ENCODE measurements at places on chromosomes 1 and 21.

- DNase-seq, result no peak
Measured at GRCh38 chr1:9402256-9402616, 109.5 kb downstream of the SPSB1 start.

DNA sequence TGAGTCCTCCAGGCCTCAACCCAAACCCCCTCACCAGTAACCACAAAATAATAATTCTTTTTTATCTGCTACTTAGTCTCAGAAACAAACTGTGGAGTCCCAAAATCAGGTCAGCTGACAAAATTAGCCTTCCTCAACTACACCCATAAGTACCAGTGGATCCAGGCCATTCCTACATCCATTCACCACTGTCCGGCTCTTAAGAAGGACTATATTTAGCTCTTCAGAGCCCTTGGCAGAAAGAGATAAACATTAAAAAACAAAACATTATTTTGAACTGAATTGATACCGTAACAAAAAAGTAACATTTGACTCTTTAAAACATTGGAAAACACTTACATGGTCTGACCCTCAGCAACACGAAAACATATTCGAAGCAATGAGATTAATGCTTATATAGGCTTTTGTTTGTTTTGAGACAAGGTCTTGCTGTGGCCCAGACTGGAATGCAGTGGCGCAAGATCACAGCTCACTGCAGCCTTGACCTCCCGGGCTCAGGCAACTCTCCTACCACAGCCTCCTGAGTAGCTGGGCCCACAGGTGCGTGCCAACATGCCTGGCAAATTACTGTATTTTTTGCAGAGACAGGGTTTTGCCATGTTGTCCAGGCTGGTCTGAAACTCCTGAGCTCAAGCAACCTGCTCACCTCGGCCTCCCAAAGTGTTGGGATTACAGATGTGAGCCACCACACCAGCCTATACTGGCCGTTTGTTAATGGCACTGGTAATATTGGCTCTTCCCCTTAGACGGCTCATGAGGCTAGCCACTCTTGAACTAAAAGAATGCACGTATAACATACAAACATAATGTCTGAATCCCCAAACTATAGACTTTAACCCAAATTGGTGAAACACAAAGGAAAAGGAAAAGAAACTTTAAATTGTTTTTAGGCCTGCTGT, 330.7 kb downstream of the SMYD3 start:
- DNase-seq, result peak; percentile 65

- DNase-seq, result no peak
Measured at GRCh38 chr1:108010581-108010980, 45.6 kb upstream of the VAV3 start.

DNA sequence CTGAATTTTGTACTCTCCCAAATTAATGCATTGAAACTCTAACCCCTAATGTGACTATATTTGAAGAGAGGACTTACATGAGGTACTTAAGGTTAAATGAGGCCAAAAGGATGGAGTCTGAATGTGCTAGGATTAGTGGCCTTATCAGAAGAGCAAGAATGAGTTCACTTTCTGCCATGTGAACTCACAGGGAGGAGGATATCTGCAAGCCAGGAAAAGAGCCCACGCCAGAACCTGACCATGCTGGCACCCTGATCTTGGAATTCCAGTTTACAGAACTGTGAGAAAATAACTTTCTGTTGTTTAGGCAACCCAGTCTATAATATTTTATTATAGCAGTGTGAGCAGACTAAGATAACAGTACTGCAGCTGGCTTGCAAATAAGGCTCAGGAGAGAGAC, 12.2 kb upstream of the FASLG start:
- DNase-seq, result no peak

DNA sequence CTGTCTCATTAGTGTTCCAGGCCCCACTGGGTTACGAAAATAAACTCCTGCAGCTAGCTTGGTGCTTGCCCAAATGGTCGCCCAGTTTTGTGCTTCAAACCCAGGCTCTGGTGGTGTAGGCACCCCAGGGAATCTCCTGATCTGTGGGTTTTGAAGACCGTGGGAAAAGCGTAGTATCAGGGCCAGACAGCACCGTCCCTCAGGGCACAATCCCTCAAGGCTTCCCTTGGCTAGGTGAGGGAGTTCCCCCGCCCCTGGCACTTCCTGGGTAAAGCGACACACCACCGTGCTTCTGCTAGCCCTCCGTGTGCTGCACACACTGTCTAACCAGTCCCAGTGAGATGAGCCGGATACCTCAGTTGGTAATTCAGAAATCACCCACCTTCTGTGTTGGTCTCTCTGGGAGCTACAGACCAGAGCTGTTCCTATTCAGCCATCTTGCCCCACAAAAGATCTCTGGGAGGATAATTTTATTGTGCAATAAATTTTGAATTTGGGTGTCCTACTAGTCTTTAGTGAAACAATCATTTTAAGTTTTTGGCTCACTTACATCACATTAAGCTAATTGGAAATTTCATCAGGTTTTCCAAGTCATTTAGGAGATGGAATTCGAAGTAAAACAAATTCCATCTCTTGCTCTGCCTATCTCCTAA, 9.4 kb upstream of the SLC25A24 start:
- DNase-seq, result peak; percentile 58

DNA sequence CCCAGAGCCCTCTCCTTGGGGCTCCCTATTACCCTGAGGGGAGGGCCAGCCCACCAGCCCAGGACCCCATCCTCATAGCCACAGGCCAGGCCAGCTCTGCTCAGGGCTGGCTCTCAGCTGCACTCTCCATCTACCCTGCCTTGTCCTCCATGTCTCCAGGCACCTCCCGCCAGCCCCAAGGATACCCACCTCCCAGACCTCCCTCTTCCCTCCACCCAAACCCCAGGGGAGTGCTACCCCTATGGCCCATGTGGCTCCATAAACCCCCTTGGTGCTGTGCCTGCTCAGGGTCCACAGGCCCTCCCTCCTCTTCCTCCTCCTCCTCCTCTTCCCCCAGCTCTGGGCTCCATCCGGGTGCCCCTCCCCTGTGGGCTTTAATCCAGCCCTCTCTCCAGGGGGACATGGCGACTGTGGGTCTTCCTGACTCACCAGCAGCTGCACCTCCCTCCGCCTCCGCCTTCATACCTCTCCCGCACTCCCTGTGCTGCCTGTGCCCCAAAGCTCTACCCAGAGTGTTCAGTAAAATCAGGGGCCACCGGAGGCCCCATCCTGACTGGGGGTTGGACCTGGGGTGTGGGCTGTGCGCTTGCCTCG, 9.1 kb downstream of the YBEY start:
- DNase-seq, result no peak

GRCh38 chr1:30356839-30357238, 366.5 kb downstream of the MATN1 start:
- no peak for DNase-seq

GRCh38 chr1:1294250-1294890, 13.4 kb downstream of the ACAP3 start:
- DNase-seq, result no peak

DNA sequence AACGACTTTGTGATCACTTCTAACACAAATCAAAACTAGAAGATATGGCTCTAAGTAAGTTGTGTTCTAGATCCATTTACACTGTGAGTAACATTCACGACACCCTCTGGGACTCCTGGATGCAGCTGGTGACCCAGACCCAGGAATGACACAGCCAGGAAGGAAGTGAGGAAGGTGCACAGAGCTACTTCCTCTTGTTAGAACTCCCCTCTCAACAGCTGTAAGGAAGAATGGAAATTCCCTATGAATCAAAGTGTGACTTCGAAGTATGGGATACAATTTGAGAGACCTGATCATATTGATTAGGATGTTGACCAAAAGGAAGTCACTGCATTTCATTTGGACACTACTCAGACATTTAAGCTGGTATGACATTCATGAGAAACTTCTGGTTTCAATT, 185.3 kb downstream of the NRIP1 start:
- DNase-seq, result no peak

- DNase-seq, result no peak
Measured at GRCh38 chr1:154931940-154932487, 4.5 kb downstream of the PMVK start.

DNA sequence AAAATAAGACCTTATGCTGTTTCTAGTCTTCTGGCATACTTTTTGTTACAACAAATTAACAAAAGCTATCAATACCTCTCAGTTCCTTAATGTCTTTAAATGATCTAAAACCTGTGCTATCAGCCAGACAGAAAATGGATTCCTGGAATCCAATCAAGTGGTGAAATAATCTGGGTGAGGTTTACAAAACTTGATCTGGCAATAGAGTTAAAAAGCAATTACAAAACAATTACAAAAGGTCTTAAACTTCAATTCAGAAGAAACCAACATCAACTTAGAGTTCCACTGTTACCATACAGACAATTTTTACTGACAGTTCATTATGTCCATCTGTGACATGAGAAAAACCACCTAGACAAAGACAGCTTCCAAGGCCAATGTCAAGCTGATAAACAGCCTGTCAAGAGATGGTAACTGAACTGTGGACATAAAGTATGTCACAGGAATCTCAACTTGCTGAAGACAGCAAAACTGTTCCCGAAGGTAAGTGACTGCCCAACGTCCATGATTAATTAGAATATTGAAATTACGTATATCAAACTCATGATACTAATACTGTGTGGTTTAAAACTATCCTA, 17.4 kb downstream of the ZZZ3 start:
- no peak for DNase-seq

- DNase-seq, result no peak
Measured at GRCh38 chr1:227323171-227323966, 5.1 kb upstream of the CDC42BPA start.

DNA sequence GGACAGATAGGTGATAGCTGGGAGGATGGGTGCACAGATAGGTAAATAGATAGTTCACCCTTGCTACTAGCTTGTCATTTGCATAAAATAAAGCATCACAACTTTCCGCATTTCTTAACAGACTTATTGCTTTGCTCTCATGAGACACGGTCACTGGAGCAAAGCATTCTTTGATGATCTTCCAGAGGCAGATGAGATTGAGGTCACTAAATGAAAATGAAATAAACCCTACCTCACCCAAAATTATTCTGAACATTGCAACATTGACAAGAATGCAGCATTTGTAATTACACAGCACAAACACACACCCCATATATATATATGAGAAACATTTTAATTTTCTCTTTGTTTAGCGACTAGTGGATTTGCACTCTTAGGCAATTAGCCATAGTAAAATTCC, 107.6 kb downstream of the SNX7 start:
- no peak for DNase-seq

DNA sequence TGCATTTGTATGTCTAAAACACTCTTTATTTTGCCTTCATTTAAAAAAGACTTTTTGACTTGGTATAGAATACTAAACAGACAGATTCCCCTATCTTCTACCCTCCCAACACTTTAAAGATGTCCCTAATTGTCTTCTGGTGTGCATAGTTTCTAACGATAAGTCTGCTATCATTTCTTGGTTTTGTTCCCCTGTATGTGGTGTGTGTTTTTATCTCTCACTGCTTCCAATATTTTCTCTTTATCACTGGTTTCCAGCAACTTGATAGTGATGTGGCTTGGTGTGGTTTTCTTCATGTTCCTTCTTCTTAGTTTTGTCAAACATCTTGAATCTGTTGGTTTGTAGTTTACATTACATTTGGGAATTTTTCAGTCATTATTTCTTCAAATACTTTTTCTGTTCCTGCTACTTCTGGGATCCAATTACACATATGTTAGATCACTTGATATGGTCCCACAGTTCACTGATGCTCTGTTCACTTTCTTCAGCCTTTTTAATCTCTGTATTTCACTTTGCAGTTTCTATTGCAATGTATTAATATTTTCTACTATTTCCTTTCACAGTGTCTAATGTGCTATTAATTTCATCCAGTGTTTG, 23.2 kb downstream of the F5 start:
- DNase-seq, result no peak

GRCh38 chr1:235714205-235714897, 64.8 kb upstream of the GNG4 start:
- DNase-seq, result no peak

DNA sequence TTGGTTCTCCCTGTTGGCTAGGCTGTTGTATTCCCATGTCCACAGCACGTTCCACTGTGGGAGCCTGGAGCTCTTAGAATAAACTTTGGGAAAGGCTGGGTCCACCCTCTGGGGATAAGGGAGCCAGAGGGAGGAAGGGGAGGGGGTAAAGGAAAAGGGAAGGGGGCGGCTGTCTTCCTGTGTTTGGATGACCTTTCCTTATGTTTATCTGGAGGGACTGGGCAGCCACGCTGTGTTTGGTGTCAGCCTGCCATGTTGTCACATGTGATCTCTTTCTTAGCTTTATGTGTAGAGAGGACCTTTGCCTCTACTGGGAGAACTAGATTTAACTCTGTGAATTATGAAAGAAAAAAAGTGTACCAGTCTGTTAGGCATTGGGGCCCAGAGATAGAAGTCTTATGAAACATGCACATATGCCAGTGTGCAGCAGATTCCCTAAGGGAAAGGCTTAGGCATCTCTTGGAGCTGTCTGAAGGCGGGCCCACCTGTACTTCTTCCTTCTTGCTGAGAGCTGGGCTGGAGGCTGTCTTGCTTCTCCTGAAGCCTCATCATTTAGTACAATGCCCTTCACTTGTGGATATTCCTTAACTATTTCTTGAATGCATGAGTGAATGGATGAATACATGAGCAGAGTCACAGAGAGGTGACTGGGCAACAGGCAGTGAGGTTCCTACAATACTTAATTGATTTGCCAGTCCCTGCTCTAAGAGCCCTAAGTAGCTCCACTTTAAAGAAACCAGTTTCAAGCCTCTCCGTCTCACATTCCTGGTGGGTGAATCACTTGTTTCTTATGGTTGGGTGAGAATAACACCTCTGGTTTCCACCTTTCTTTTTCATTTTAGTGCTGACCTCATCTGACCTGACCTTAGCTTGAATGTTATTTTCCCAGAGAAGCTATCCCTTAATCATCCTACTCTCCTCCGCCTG, 62.5 kb upstream of the ARHGAP29 start:
- peak; percentile 93 for DNase-seq

- DNase-seq, result no peak
Measured at GRCh38 chr1:63753591-63753990, 20.2 kb upstream of the ROR1 start.

- DNase-seq, result no peak
Measured at GRCh38 chr1:4462831-4463484, 191.5 kb upstream of the AJAP1 start.

Measured in islet precursor cell (in vitro differentiated cells).